ENCODE measurements at places on chromosomes 3 and 15. TPM values are rescaled to one million over a fixed set of nuclear protein-coding genes. Genes with fewer than 3 reads are reported as not detected.

- DNase-seq: no peak
- H3K4me3 ChIP-seq: no peak overlapping the region
- no peak overlapping the region for H3K27ac ChIP-seq
- peaks cover 18% of the 10 kb centered on the region for H3K27me3 ChIP-seq
- no peaks in the 10 kb centered on the region for H3K36me3 ChIP-seq
Measured at GRCh38 chr15:82043130-82043673, 2.6 kb downstream of the MEX3B start.

DNA sequence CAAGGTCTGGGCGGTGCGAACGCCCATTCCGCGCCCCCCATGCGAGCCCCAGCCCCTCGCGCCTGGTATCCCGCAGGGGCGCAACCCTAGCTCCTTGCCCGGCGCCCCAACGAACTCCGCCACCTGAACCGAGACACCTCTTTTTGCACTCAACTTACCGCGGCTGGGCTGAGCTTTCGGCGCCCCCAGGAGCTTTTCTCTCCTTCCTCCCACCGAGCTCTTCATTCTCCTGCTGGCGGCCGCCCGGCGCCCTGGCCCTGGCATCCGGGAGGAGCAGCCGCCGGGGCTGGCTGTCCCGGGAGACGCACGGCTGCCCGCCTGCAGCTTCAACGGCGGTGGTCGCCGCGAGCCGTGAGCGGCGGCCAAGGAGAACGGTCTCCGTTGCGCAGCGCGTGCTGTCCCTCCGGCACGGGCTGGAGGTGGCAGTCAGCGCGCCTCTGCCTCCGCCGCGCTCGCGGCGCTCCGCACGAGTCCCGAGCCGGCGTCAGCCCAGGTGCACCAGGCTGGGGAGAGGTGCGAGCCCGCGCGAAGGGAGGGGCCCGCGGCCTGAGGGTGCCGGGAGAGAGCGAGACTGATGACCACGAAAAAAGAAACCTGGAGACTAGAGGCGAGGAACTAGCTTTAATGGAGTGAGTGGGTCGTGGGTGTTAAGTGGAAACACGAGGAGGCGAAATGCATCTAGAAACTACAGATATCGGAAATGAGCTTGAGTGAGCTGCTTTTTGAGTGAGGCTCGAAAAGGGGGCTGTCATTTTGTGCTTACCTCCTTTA, 621.5 kb upstream of the ZNF385D start:
- H3K4me3 ChIP-seq: no peak overlapping the region
- H3K4me1 ChIP-seq: no peaks in the 10 kb centered on the region
- no peak for DNase-seq
- no peaks in the 10 kb centered on the region for H3K36me3 ChIP-seq
- no peak overlapping the region for H3K27ac ChIP-seq
- H3K27me3 ChIP-seq: peaks cover 20% of the 10 kb centered on the region

DNA sequence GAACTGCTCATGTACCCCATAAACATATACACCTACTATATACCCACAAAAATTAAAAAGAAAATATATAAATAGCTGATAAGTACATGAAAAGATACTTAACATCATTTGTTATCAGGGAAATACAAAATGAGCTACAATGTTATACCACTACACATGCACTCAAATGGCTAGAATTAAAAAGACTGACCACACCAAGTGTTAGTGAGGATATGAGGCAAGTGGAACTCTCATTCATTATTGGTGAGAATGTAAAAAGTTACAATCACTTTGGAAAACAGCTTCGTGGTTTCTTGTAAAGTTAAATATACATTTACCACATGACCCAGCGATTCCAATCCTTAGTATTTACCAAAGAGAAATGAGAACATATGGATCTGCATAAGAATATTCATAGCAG, 26.5 kb downstream of the EOMES start:
- no peaks in the 10 kb centered on the region for H3K4me1 ChIP-seq
- H3K27ac ChIP-seq: no peak overlapping the region
- no peaks in the 10 kb centered on the region for H3K36me3 ChIP-seq
- DNase-seq: no peak
- peaks cover 12% of the 10 kb centered on the region for H3K27me3 ChIP-seq

GRCh38 chr3:42721690-42722089, 19.1 kb upstream of the HHATL start:
- no peaks in the 10 kb centered on the region for H3K36me3 ChIP-seq
- no peaks in the 10 kb centered on the region for H3K4me1 ChIP-seq
- peaks cover 7% of the 10 kb centered on the region for H3K27me3 ChIP-seq
- DNase-seq: no peak
- no peak overlapping the region for H3K4me3 ChIP-seq
- no peak overlapping the region for H3K27ac ChIP-seq

TSPAN3 gene
- 18.4 TPM for total RNA-seq

DNA sequence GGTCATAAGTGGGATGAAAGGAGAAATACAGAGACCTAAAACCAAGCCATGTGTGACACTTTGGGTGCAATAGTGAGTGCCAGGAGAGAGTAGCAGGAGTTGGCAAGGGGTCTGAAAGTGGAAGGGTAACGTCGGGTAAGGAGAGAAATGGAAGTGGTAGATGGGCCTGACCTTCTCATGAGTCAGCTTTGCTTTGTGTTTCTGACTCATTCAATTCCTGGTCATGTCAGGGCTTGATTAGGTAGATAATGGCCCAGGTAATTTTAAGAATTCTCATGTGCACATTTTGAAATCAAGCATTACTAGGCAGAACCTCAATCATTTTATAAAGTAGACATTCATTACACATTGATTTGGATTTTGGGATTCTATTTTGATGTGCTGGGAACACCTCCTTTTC, 262.5 kb downstream of the SOX2 start:
- DNase-seq: no peak
- no peak overlapping the region for H3K27ac ChIP-seq
- H3K4me1 ChIP-seq: no peaks in the 10 kb centered on the region
- no peaks in the 10 kb centered on the region for H3K36me3 ChIP-seq
- no peak overlapping the region for H3K4me3 ChIP-seq

DNA sequence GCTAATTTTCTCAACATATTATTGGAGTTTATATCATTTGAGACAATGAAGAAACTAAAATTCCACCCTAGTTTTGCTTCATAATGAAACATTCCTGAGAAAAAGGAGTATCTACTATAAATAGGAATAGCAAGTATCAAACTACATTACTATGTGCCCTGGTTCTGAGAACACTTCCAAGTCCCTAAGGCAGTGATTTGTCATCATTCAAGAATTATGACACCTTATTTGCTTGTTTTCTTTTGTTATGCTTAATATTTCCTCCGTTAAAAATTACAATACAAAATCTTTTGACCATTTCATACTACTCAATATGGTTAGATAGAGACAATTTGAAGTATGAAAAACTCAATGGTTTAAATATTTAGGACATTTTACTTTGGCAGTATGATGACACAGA, 707.8 kb upstream of the GOLIM4 start:
- H3K4me3 ChIP-seq: no peak overlapping the region
- no peak overlapping the region for H3K27ac ChIP-seq
- H3K4me1 ChIP-seq: no peaks in the 10 kb centered on the region

RBSN gene
- total RNA-seq: 16.4 TPM

TSC22D2 gene
- total RNA-seq: 8.6 TPM

DNA sequence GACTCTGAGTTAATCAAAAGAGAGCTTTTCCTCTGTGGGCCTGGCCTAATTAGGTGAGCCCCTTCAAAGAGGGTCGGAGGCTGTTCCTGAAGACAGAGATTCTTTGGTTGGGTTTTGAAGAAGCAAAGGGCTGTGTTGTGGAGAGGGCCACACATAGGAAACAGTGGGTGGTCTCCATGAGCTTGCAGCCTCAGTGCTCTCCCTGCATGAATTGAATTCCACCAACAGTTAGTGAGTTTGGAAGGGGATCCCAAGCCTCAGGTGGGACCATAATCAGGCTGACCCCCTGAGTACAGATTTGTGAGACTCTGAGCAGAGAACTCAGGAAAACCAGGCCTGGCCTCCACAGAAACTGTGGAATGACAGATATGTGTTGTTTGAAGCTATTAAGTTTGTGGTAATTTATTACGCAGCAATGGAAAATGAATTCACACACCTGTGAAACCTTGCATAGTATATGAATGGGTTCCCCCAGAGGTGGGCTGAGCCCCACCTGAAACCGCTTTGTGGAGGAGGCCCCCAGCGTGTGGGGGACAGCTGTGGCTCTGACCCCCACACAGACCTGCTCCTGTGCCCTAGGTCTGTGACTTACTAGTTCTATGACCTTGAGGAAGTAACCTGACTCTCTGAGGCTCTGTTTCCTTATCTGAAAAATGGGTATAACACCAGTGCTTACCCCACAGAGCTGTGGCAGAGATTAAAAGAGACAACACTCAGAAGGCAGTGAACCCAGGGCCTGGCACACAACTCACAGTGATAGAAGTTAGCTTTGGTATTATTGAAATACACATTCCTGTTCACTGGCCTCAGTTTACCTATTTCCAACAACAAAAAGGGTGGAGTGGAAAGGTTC, 431.3 kb downstream of the FOXP1 start:
- peaks cover 3% of the 10 kb centered on the region for H3K36me3 ChIP-seq
- DNase-seq: no peak
- no peaks in the 10 kb centered on the region for H3K27me3 ChIP-seq

CMC1 gene
- 20.8 TPM for total RNA-seq
